ENCODE measurements at places on chromosomes 6 and 20.

DNA sequence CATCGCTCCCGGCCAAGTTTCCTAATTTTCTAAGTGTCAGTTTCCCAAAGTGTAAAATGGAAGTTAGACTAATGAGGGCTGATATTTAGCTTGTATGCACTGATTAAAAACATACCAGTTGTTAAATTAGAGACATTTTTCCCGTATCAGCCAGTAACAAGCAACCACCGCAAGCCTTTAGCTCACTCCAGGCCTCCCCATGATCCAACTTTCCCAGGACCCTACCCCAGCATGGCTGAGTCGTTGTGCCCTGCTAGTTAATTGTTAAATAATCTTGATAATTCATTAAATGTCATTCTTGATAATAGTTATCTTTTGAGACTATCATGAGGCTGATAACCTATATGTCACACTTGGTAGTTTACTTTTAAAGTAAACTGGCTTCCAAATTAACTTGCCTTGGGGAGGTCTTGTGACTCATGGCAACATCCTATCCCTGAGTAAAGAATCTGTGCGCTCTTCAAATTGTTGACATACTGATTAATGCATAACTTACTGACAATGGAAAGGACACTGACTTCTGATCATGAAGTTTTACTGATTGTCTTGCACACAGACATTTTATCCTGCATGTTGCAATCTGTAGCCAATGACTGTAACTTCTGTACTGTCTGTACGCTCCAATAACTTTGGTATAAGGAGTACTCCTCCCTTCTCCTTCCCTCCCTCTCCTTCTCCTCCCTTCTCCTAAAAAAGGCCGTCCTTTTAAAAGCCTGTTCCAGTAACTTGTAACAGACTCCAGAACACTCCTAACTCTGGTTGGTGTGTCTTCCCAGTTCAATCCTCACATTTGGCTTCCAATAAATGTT lies 6.3 kb upstream of the GTF3C6 start:
- no peak for DNase-seq

- DNase-seq = no peak
Observed at GRCh38 chr20:62703853-62704228, 4.8 kb upstream of the NTSR1 start.

GRCh38 chr20:3854462-3854871 lies 7.8 kb downstream of the MAVS start:
- no peak for DNase-seq

DNA sequence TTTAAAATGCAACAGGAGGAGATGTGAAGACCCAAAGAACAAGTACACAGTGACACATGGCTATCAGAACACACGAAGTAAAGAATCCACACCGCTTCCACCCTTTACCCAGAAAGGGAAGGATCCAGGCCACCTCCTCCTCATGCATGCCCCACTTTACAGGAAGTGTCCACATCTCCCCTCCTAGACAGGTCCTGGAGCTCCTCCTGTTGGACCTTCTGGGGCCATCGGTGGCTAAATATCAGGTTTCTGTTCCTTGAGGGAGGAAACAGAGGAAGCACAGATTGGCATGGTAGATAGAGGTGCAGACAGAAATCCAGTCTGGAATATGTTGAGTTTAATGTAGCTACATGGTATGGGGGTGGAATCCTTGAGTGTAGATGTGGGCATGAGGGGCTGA lies 10.9 kb downstream of the NINL start:
- no peak for DNase-seq

DNA sequence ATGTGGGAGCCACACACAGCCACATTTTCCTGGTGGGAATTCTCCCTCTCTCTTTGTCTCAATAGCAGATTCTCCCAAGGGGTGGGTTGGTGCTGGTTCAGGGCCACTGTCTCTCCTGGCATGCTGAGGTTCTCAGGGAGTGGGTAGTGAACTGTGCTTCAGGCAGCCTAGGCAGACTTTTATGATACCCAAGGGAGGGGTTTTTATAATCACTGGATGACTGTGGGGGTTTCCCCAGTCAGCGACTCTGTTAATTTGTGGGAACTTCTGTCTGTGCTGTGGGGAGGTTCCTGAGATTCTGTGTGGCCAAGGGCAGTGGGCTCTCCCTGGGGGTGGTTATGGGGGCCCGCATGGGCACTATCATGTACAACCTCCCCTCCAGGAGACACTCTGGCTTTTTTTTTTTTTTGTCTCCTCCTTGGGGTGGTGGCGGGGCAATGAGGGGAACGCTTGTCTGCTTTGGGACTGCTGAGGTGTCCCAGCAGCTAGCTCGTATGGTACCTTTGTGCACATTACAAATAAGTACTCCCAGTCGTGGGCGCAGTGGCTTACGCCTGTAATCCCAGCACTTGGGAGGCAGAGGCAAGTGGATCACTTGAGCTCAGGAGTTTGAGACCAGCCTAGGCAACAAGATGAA lies 10.0 kb downstream of the PTK7 start:
- DNase-seq = no peak

- DNase-seq = no peak
Observed at GRCh38 chr6:122114717-122115116, 284.7 kb upstream of the HSF2 start.

DNA sequence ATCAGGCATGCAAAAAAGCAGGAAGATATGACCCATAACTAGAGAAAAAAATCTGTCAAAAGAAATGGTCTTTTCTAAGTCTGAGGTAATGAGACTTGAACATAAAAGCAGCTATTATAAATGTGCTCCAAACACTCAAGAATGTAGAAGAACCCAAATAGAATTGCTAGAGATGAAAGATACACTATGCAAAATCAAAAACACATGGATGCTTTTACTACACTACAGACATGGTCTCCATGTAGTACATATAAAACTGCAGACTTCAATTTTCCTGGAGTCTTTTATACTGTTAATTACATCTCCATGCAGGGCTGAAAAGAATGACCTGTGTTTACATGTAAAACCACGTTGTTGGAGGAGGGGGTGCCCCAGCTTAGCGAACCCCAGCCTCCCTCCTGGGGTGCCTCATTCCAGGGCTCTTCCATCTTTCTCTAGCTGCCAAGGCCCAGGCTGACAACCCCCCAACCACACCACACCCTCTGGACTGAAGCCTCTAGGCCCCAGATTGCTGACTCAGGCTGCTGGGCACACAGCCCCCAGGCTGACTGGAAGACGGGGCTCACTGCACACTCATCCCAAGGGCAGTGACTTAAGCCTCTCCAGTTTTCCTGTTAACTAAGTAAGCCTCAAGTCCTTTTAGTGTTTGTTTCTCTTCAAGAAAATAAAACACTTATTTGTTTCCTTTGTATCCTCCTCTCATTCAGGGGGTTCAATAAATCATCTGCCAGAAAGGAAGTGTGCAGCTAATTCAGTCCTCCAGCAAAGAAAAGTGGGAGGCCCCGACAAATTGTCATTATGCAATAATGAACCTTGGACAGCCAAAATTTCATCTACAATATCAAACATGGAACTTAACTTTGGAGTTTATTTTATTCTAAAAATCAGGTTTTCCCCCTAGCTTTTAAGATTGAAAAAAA lies 26.0 kb upstream of the PLAGL1 start:
- DNase-seq = no peak

GRCh38 chr6:46891252-46891795 lies 30.4 kb downstream of the ADGRF5 start:
- no peak for DNase-seq

DNA sequence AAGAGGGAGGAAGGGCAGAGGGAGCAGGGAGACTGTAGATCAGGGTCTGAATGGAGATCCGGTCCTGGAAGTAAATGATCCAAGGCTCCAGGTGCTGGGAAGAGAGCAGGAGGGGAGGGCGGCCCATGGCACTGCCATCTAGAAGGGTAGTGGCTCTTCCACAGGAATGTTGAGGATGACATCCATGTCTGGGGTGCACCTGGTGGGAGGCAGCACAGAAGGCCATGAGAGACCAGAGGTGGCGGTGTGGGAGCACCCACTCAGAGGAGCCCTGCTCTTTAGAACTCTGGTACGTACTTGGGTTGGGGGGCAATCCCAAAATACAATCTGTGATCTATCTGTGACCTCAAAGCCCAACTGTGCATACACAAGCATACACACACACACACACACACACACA lies 13.5 kb downstream of the DEFB132 start:
- DNase-seq = no peak

DNA sequence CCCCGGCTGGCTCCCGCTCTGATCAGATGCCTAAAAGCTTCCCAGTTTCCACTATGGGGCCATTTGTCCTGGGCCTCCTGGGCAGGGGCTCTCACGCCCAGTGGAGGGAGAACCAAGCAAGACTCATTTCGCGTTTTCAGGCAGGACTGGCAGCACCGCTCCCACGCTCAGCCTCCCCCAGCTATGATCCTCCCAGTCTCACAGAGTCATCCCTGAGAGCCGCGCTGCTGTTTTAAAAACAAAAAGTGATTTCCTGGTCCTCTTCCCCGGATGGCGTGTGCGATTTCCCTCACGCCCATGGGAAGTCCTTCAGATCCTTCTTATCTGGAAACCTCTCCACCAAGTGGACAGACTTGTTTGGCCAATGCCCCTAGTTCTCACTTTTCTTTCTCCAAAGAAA lies at the start of gene ADGRF5:
Gene ADGRF5 (minus strand): TSS at position 208 of the 400 bp plus-strand sequence. CDS start 15,176 bp downstream, outside the sequence.
- DNase-seq = no peak

DNA sequence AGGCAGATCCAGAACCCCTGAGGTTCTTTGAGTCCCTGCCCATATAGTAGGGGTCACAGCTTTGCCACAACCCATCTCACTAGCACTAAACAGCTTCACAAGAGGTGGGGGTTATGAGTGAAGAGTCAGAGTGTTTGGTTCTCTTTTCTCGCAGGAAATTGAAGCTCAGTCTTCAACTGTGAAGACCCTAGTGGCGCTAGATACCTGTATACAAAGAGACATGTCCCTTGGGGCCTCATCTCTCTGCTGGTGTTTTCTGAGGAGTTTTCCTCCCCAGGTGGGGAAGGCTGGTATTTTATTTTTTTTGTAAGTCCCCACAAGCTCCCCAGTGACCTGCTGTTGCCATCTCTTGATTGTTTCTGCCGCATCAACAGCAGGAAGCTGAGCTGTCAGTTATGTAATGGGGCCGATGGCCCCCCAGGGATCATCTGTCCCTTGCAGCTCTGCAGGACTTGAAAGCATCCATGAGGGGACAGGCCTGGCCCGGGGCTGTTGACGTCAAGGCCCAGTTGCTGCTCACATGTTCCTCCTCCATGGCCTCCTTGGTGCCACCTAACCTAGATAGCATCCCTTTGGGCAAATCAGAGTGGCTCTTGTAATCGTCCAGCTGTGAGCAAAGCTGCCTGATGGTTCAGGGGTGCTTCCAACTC lies 23.1 kb downstream of the STK35 start:
- DNase-seq = no peak

- DNase-seq = no peak
Observed at GRCh38 chr20:48760403-48760983, 67.3 kb downstream of the PREX1 start.

- no peak for DNase-seq
Observed at GRCh38 chr6:166850677-166851076, 105.7 kb downstream of the RNASET2 start.

DNA sequence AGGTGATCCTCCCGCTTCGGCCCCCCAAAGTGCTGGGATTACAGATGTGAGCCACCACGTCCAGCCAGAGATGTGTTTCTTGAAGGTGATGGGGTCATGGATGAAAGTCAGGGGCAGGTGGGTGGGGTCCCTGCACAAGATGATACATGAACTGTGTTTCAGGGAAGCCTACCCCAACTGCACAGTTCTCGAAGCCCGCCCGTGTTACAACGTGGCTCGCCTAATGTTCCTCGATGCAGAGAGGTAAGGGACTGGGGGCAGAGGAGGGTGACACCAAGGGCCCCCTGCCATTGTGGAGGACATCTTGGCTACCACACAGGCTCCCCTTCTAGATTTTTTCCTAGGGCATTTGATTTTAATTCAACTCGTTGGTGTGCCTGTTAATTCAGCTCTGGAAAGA lies 11.9 kb upstream of the CAPN11 start:
- DNase-seq = no peak

DNA sequence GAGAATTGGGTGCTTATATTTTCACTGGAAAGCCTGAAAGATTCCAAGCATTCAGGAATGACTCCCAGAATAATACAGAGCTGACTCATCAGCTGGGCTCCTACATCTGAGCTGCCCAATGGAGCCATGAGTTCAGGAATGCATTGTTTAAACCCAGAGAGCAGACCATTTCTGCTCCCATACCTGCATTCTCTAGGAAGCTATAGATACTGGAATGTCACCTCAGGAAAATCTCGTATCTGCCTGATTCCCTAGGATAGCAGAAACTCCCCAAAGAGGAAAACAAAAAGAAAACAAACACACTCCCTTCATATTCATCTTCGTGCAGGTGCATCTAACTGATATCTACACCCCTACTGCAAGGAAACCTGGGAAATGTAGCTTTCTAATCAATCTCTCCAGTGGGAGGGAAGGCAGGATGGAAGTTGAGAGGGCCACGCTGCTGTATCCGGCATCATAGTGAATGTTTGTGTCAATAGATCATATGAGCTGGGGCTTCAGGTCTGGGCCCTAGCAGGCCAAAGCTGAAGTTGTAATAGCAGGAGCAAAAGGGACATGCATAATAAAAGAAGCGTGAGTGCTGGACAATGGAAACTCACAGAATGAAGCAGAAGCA lies 8.2 kb upstream of the SLC2A12 start:
- DNase-seq = no peak

GRCh38 chr6:105509506-105510331 lies 106.8 kb upstream of the PREP start:
- DNase-seq = no peak

- no peak for DNase-seq
Observed at GRCh38 chr6:55250400-55250799, 76.1 kb downstream of the HCRTR2 start.

DNA sequence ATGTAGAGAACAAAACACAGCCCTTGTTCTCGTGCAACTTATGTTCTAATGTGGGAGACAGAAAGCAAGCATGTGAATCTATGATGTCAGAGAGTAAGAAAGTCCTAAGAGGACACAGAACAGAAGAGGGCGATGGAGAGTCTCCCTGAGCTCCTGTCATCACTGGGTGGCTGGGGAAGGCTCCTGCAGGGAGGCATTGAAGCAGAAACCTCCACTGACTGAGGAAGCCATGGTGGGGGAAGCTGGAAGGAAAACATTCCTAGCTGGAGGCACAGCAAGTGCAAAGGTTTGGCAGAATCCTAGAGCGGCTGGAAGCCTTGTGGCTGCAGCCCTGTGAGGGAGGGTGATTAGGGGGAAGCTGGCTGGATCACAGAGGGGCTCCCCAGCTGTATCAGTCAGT lies 248.0 kb downstream of the CDH26 start:
- no peak for DNase-seq

GRCh38 chr6:22071270-22072041 lies 225.4 kb downstream of the PRL start:
- DNase-seq = peak; percentile 47

Data from tibial artery (tissue), 4 donors.